Astrocyte of the spinal cord (primary cell): ENCODE measurements at places on chromosomes 1 and 21.
A peak's percentile ranks its signal among the peaks of the same experiment; 100 is the strongest.

DNA sequence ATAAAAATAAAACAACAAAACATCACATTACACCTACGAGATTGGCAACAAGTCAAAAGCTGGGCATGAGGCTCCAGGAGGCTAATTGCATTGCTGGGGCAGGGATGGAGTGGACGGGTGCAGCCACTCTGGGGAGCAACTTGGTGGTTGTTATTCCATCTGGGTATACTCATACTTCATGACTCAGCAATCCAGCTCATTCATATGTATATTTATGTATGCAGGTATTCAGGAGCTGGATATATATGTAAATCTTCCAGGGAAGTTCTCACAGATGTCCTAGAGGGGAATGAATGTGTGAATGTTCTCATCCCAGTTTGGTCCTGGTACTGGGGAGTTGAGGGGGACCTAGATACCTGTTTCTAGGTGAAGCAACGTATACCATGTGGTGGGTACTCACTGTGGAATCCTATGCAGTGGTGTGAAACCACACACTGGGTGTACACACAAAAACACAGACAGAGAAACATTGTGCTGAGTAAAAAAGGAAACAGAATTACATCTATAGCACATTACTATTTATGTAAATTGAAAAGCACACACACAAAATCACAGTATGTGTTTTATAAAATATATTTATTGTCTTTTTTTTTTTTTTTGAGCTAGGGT is 79.7 kb upstream of the RAB4A start:
- no peak for DNase-seq

- no peak for DNase-seq
These were observed 43.1 kb downstream of the FOXO6 start for GRCh38 chr1:41404308-41404761.

DNA sequence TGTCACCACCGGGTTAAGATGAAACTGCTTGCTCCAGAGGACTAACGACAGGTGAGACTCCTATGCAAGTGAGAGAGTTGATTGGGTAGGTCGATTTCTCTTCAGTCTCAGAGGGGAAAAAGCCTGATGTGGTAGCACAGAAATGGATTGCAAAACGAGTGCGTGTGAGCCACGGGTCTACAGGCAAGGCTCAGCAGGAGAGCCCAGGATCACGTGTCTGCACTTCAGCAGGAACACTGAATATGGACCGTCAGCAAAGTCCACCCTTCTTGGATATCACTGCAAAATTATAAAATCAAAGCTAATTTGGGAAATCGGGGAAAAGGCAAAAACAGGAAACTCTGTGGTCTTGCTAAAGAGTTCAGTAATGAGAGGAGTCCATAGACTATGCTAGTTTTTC is 107.7 kb upstream of the ZNF648 start:
- DNase-seq, result no peak

DNA sequence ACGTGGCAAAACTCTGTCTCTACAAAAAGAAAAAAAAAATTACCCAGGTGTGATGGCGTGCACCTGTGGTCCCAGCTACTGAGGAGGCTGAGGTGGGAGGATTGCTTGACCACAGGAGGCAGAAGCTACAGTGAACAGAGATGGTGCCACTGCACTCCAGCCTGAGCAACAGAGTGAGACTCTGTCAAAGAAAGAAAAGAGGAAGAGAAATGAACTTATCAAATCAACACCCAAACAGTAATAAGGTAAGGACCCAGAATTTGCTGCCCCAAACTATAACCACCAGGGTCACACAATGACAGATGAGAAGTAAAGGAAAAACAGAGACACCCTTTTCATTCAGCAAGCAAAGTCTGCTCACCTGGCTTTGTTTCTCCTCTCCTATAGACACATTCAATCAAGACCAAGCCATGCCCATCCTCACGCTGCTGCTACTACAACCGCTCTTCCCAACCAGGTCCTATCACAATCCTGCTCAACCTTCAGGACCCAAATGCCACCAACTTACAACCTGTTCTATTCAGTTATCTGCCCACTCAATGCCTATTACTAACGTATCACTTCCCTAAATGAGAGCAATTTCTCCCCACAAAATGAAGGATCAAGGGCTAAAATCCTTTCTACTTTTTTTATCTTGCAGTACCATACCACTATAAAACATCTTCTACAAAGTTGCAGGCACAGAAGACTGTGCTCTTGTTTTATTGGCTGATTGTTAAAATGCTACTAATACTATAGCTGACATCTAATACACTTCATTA is 183.5 kb downstream of the RERE start:
- DNase-seq, result no peak

GRCh38 chr1:65056866-65057265 is 90.5 kb upstream of the JAK1 start:
- DNase-seq, result no peak

DNA sequence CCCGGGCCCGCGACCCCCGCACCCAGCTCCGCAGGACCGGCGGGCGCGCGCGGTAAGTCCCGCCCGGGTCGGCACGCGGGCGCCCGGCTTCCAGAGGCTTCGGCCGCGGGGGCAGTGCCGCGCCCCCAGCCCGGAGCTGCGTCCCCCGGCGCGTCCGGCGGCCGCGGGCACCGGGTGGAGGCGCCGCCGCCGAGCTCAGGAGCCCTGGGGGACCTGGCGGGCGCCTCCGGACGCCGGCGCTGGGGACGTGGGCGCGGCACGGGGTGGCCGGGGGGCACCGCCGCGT is 227 bp downstream of the NBL1 start:
- no peak for DNase-seq

- DNase-seq, result peak; percentile 93
These were observed 66.0 kb downstream of the COL18A1 start for GRCh38 chr21:45470773-45471524.

GRCh38 chr1:150076066-150076465 is 8.5 kb downstream of the VPS45 start:
- no peak for DNase-seq

DNA sequence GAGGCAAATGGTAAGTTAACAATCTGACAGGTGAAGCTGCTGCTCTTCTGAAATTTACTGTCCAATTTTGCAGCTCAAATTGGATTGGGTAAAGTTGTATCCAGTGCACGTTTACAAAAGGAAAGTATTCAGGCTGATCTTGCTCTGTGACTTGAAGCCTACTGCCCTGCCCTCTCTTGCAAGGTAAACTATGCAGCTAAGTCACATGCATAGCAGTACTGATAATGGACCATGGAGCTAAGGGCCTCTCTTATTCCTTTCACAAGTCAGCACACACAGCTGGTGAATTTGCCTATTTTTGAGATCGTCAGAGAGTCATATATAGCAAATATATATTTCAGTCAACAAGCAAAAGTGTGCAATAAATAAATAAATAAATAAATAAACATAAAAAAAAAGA is 23.2 kb downstream of the XCL1 start:
- no peak for DNase-seq

DNA sequence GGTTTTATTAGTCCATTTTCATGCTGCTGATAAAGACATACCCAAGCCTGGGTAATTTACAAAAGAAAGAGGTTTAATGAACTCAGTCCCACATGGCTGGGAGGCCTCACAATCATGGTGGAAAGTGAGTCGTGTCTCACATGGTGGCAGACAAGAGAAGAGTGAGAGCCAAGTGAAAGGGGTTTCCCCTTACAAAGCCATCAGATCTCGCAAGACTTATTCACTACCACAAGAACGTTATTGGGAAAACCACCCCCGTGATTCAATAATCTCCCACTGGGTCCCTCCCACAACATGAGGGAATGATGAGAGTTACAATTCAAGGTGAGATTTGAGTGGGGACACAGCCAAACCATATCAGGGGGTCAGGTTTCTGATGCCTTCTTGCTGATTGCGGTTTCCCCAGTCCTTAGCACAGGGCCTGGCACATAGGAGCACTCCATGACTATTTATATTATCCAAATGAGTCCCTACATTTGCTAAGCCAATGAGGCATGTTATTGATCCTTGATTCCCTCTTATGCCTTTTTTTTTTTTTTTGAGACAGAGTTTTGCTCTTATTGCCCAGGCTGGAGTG is 35.3 kb upstream of the PAXBP1 start:
- peak; percentile 6 for DNase-seq

- no peak for DNase-seq
These were observed 160.1 kb upstream of the COL6A1 start for GRCh38 chr21:45821315-45821962.

DNA sequence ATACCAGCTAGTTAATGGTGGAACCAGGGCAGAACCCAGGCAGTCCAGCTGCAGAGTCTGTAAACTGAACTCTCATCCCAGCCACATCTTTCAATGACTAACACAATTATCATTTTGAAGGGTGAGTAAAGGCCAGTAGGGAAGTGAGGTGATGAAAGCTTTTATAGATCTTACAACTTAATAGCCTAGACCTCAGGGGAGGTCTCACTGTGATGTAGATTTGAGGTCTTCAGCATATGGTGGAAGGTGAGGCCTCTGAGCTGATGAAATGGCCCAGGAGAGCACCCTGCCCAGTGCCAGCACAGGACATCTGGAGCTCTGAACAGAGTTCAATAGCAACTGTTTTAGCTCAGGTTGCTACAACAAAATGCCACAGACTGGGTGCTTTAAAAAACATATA is 44.8 kb upstream of the POU2F1 start:
- DNase-seq, result peak; percentile 45

GRCh38 chr1:180956028-180956640 is 43.4 kb downstream of the KIAA1614 start:
- no peak for DNase-seq

DNA sequence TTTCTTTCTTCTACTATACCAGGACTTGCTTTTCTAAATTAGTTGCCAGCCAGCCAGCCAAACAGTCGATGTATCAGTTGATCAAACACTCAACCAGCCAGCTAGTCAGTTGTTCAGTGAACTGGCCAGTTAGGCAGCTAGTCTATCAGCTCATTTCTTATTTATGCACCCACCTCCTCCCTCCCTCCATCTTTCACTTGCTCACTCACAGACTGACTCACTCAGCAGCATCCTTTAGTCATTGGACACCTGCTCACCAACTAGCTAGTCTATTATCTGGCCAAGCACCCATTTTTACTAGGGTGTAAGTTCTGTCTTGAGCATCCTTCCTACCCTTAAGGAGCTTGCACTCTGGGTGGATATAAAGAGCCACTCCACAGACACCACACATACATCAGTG is 5.9 kb upstream of the SPRR4 start:
- DNase-seq, result no peak

DNA sequence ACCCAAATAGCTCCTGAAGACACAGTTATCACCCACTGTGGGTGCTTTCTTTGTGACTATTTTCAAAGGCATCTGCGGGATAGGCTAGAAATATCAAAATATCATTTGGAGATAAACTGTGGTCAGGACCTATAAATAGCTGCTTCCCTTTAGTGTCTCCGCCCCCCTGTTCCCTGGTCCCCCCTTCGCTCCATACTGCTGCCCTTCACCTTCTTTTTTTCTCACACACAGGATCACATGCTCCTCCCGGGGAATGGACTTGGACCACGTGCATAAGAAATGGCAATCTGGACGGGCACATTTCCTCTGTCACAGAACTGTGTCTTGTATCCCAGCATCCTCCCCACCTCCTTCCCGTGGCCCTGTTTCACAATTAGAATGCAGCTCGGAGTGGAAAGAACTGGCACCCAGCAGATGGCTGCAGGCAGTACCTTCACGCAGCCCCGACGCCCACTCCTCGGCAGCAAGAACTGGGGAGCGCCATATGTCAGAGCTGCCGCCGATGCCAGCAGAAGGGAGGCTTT is 68.8 kb upstream of the SSX2IP start:
- DNase-seq, result no peak

GRCh38 chr1:112322983-112323678 is 72.9 kb upstream of the CTTNBP2NL start:
- no peak for DNase-seq

GRCh38 chr1:3774946-3775489 is 2.5 kb downstream of the SMIM1 start:
- DNase-seq, result no peak

- DNase-seq, result no peak
These were observed 20.8 kb upstream of the ECE1 start for GRCh38 chr1:21311016-21311415.

DNA sequence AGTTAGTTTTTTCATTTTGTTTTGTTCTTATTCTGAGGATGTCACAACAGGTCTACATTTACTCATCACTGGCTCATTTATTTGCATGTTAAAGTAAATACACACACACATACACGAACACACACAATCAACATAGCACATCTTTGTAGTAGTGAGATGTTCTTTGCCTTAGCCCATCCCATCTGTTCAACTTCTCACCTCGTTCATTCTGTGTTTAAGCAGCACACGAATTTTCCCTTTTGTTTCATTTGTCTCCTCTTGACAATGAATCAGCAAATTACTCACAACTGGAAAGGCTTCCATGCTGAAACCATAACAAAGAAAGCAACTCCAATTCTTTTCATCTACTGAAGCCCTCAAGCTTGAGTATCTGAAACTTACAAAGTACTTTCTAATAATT is 133.3 kb upstream of the CHRM3 start:
- no peak for DNase-seq

- no peak for DNase-seq
These were observed 83.1 kb downstream of the ESRRG start for GRCh38 chr1:216640100-216640499.

- DNase-seq, result peak; percentile 62
These were observed 645.6 kb downstream of the PLA2G4A start for GRCh38 chr1:187474336-187474735.

DNA sequence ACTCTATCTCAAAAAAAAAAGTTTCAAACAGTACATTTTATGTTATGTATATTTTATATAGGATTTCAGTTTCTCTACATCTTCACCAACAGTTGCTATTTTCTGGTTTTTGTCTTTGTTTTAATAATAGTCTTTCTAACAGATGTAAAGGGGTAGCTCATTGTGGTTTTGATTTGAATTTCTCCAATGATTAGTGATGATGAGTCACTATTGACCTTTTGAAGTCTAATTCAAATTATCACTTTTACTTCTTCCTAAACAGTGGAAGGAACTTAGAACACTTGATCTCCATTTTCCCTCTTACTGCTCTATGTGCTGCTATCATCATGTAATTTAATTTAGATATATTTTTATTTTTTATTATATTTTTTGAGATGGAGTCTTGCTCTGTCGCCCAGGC is 31.7 kb upstream of the SHCBP1L start:
- no peak for DNase-seq

DNA sequence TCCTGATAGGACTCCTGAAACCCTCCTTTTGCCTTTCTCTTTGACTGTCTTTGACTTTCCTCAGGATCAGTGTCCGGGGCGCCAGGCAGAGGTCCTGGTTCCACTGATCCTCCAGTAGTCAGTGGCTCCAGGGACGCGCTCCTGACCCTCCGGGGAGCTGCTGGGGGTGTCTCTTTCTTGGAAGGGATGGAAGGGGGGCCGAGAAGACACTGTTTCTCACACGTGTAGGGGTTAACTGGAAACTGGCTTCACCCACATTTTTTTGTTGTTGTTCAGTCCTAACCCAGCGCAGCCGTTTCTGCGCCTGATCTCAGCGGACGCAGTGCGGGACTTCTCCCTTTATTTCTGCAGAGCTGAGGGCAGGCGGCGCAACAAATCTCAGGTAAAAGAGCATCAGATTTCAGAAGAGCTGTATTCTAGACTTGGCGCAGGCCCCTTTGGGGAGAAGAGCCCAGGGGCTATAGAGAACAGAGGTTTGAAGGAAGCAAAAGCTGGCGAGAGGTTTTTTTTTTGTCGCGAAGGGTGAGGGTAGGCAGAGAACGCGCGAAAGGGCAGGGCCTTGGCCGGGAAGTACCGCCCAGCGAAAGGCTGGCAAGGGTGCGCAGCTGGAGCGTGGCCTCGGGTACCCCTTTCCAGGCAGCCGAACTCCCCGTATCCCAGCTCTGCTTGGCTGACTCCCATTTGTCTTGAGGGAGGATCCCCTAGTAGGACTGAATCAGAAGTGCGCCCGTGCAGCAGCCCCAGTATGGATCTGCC is 4.3 kb upstream of the LHX9 start:
- no peak for DNase-seq
